ENCODE measurements at places on chromosomes 6 and 20.

GRCh38 chr6:28673787-28674671, 148.3 kb downstream of the GPX5 start:
- DNase-seq = peak; percentile 64

GRCh38 chr6:68575765-68576439, 59.2 kb upstream of the ADGRB3 start:
- DNase-seq = no peak

GRCh38 chr6:139482287-139482686, 107.8 kb upstream of the CITED2 start:
- no peak for DNase-seq

GRCh38 chr20:57400821-57401564, 9.8 kb downstream of the RBM38 start:
- peak; percentile 82 for DNase-seq

GRCh38 chr6:26278536-26278935, 86.5 kb upstream of the BTN3A2 start:
- no peak for DNase-seq

GRCh38 chr6:21164768-21165326, 428.7 kb upstream of the SOX4 start:
- DNase-seq = peak; percentile 34

DNA sequence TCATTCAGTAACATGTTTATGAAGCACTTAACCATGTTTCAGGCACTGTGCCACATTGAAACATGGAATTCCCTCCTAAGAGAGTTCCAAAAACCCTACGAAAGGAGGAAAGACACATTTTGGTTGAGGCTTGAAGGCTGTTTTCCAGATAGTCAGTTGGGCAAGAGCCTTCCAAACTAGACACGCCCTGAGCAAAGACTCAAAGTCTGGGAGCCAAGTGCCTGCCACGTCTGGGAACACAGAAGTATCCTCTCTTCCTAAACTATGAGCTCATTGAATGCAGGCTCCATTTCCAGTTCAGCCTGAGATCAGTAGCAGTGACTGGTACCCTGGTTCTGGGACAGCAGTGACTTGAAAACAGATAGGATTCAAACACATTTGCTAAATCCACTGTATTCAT, 74.5 kb upstream of the FAM8A1 start:
- no peak for DNase-seq

- no peak for DNase-seq
Observed at GRCh38 chr20:57097245-57097915, 169.1 kb downstream of the BMP7 start.

DNA sequence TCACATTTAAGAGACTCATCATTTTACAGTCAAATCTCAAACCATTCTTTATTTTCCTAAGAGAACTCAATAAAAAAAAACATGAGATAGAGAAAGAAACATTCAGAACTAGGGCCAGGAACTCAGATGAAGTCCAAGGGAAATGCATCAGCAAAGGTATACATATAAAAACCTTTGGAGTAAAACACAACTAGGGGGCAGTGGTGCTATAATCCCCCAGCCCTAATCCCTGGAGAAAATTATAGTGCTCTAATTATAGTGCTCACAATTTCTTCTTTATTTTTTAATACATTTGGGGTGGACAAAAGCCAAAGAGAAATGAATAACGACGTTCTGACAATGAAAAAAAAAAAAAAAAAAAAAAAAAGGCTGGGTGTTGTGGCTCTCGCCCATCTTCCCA, 100.6 kb upstream of the EMILIN3 start:
- DNase-seq = no peak

DNA sequence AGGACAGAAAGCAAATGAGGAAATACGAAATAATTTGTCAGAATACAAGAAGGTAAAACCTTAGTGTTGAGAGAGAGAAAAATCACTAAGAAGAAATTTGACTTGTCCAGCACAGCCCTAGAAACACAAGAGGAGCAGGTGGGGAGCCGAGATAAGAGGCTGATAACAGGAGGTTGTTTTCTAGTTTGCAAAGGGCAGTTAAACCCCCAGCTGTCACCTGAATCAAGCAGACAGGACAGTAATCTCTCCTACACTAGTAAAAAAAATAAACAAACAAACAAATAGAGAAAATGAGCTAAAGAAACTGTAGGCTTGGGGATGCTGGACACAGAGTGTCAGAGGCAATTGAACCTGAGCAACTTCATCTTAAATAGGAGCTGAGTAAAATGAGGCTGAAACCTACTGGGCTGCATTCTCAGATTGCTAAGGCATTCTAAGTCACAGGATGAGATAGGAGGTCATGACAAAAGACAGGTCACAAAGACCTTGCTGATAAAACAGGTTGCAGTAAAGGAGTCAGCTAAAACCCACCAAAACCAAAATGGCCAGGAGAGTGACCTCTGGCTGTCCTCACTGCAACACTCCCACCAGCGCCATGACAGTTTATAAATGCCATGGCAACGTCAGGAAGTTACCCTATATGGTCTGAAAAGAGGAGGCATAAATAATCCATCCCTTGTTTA, 40.4 kb downstream of the FAM184A start:
- no peak for DNase-seq

DNA sequence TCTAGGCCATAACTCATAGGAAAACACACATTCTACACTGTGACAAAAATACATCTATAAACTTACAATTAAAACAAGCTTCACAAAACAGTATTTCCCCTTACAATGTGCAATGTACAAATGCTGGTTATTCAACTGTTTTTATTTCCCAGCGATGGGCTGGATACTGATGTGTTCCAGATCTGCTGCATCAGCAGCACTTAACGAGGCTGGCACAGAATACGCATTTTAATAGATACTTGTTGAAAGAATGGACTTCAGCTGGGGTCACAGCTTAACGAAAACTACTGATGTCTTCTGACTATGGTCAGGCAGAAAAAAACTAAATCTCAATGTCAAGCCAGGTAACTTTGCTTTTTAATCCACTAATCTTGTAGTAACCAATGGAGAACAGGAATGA, 70.9 kb downstream of the B4GALT5 start:
- no peak for DNase-seq

DNA sequence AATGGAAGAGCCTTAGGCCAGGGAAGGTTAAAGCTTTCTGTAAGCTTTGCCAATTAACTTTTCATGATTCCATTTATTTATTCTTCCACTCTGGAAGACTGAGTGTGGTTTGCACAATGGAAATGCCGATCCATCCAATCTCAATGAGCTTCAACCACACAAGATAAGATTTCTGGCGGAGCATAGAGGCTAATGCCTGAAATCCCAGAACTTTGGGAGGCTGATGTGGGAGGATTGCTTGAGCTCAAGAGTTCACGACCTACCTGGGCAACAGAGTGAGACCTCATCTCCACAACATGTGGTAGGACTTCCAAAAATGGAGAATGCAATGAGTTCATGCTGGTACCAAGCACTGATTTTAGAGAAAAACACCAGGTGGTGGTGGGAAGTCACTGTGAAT, 6.2 kb downstream of the ENPP1 start:
- no peak for DNase-seq

DNA sequence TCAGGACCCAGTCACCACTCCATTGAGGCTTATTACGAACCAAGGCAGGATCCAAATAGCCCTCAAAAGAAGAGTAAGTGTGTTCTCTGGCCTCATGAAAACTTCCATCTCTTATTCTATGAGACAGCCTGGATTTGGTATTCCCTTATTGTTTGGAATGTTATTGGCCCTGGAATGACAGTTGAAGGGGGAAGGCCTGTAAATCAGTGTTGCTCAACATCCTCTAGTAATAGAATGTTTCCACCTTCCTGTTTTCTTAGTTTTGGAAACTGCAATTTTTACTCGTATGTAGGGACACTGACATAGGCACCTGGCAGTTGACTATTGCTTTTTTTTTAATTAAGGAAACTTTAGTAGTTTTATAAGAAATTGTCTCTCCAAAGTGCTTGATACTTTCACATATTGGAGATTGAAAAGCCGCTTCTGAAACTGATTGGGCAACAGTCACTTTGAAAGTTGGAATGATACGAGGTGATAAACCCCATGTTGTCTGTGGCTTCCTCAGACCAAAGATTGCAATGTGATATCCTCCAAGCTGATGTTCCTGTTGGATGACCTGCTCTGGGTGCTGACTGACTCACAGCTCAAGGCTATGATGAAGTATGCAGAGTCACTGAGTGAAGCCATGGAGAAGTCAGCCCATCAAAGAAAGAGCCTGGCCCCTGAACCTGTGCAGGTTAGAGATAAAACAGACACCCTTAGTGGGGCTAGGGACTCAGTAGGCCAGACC, 43.1 kb downstream of the BLTP3A start:
- DNase-seq = no peak

- DNase-seq = no peak
Observed at GRCh38 chr6:155861821-155862220, 406.2 kb upstream of the NOX3 start.

GRCh38 chr20:19688031-19688806, 69.8 kb upstream of the RIN2 start:
- no peak for DNase-seq

DNA sequence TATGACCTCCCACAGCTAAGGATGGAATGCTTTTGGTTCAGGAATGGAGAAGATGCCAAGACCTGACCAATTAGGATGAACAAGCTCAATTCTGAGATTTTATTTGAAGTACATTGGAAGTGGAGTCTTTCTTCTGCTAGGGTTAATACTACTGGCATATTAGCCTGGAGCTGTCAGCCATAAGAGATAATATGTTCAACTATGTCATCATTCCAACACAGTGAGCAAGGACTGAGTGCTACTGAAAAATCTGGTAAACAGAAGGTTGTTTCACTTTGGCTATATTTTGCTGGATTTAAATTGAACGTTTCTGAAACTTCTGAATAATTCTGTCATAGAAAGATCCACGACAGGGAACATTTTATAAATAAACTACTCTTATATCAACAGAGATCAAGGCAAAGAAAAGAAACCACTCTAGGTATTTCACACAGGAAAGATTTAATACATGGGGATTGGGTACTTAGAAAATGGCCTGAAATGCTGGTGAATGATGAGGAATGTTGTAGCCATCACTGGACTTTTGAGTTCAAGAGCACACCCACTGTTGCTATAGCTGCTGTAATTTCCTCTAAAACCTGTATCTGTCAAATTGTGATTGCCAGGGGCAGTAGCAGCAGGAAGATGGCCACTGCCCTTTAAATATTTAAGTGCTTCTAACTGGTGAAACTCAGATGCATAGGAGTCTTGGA, 200.5 kb downstream of the PLCB4 start:
- DNase-seq = no peak

GRCh38 chr6:14638906-14639761, 521.6 kb downstream of the CD83 start:
- DNase-seq = peak; percentile 37

DNA sequence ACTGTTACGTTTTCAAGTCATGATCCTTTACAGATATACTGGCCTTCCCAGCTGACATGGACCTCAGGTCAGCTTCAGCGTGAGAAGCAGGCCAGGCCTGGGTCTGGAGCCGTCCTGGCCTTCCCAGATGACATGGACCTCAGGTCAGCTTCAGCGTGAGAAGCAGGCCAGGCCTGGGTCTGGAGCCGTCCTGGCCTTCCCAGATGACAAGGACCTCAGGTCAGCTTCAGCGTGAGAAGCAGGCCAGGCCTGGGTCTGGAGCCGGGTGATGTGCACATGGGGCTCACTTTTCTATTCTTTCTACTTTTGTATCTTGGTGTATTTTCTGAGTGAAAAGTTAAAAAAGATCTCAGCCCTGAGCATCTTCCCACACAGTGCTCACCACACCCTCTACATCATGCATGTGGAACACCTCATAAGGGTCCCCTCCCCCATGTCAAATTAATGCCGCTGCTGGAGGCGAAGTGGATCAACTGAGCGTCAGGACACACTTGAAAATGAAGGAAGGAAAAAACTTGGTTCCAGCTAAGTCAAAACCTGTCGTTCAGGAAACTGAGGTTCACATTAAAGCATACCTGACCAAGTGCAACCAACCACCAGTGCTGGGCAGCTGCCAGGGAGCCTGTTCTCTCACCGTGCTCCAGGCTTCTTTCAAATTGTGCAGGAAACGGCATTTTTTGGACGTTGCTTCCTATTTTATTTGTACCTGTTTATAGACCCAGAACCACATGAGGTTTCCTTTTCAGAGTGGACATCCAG, 32.2 kb downstream of the KIF25 start:
- no peak for DNase-seq

DNA sequence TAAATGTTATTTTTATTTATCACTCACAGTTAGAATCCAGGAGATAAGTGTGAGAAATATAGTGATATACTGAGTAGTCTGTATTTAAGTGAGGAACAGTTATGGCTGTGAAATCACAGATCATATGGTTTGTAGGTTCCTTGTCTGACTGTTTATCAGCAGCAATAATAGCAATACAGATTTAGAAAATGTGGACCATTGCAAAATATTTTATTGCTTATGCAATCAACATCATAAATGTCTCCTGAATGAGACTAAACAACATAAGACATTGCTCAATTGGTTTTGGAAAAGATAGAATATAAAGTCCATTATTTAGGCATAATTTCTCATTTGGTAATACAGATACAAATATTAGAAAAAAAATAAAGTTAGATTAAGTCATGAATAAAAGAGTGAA, 43.7 kb downstream of the CCDC170 start:
- DNase-seq = no peak

DNA sequence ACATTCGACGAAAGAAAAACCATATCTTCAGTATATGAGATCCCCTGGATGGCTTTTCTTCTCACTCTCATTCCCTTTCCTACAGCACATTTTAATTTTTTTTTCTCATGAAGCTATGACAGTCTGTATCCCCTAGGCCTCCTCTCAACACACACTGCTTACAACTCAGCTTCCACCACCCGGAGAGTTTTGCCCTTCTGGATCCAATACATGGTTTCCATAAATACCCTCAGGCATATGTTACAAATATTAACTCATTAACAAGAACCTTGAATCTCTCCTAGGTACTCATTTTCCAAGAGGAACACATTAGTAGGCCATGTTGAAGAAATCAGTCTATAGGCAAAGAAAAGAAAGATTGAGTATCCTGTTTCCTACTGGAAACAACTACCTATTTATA, 44.0 kb downstream of the PAK5 start:
- no peak for DNase-seq

DNA sequence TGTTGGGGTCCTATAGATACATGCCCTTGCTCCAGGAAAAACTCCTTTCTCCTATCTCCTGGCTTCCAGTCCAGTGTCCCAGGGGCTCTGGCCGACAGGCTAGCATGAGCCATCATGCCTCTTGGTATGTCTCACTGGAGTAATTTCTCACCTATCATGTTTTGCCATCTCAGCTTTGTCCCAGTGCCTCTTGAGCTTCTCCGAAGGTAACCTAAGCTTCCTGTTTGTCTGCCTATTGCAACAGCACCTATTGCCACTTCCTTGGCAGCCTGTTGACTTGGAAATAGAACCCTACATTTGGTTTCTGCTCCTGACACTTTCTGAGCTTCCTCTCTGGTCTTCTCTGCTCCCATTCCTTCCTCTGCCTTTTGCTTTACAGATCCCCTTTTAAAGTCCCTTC, 197.7 kb downstream of the KCNQ5 start:
- no peak for DNase-seq

- DNase-seq = peak; percentile 13
Observed at GRCh38 chr6:153312634-153313033, 181.6 kb upstream of the RGS17 start.

- peak; percentile 37 for DNase-seq
Observed at GRCh38 chr6:15770347-15771143, 107.7 kb upstream of the DTNBP1 start.

- DNase-seq = no peak
Observed at GRCh38 chr6:8174571-8174970, 72.2 kb upstream of the EEF1E1 start.
